ENCODE measurements at places on chromosomes 2 and 18.
A peak's percentile ranks its signal among the peaks of the same experiment; 100 is the strongest.

DNA sequence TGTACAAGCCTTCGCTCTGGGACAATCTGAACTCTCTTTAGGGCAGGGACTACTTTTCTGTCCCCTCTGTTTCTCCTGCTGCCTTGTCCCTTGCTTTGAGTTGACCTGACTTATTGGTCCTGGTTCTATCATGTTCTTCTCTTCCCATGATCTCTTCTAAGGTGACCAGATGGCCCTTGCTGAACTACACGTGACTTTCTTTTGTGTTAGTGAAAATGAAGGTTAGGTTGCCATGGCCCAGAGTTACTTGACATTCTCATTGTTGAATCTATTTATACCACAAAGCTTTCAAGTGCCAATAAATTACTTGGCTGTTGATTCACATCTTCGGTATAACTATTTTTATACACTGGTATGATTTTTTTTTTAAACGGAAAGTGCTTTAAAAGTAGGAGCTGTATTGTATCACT lies 24.4 kb downstream of the MRPL33 start:
- no peak for DNase-seq

- no peak for DNase-seq
Observed at GRCh38 chr2:159445307-159445706, 158.8 kb upstream of the WDSUB1 start.

DNA sequence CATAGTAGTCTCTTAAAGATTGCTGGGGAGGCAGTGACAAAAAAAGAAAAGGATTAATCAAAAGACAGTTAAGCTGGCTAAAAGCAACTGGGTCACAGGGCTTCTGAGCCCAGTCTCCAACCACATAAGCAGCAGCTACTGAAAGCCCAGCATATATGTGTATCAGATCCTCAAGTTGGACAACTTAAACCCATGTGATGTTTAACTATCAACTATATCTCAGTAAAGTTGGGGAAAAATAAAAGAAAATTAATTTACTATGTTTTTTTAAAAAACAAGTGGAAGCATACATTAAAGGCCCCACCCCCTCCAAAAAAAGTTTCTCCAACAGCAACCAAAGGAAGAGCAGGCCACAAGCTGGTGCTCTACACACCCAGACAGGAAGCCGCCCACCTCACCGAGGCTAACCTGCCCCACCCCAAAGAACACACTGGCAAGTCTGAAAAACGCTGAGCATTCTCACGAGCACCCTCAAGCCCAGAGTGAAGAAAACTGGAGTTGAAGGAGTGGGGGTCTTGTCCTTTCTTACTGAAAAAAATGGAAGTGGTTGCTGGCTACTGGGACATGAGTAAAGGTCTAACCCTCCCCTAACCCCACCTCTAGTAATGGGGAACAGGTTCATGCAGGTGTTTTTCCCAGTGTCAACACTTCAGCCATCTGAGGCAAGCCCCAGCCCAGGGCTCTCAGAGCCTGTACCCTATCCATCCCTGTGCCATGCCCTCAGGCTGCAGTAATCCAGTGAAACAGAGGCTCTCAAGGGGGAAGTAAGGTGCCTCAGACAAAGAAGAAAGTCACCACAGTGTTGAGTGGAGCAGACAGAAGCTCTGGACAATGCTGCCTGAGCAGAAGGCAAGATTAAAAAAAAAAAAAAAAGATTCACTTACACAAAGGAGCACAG lies 106.3 kb downstream of the GYPC start:
- peak; percentile 22 for DNase-seq

DNA sequence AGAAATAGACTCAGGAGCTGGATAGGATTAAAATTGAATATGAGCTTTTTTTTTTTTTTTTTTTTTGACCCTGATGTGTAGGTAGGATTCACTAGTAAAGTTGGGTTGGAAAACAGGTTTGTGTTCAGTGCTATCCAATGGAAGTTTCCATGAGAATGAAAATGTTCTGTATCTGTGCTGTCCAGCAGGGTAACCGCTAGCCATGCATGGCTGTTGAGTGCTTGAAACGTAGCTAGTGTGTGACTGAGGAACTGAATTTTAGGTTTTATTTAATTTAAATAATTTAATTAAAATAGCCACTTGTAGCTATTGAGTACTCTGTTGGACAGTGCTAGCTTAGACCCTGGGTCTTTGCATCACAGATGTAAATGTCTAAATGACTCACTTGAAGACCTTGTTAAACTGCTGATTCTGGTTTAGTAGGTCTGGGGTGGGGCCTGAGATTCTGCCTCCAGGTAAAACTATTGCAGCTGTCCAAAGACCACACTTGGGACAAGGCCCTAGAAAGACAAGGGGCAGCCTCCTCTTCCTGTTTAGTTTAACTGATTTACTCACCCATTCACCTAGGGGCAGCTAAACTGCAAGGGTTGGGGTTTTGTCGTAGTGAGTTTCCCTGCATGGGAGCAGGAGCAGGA lies 84.7 kb upstream of the STON1 start:
- DNase-seq: no peak

DNA sequence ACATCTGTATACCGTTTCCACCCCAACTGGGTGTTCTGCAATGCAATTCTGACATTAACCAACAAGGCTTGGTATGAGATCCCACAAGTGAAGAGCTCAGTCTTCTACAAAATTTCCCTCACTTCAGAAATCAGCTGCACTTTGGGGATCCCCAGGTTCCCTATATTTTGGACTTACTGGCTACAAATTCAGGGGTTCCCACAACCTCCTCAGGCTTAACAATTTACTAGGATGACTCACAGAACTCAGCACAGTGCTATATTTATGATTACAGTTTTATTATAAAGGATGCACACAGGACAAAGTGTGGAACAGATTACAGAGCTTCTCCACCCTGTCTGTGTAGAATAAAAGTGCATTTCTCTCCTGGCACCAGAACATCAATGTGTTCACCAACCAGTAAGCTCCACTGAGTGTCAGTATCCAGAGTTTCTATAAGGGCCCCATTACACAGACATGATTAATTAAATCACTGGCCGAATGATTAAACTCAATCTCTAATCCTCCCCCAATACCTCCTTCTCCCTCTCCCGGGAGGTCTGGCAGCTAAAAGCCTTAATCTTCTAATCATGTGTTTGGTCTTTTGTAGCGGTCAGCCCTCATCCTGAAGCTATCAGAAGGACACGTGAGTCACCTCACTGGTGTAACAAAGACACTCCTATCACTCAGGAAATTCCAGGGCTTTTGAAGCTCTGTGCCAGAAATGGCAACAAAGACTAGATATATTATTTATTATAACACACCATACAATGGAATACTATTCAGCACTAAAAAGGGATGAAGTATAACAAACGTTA lies 84.6 kb downstream of the SLC66A3 start:
- no peak for DNase-seq

- DNase-seq: no peak
Observed at GRCh38 chr2:9582624-9583023, 27.0 kb upstream of the ADAM17 start.

DNA sequence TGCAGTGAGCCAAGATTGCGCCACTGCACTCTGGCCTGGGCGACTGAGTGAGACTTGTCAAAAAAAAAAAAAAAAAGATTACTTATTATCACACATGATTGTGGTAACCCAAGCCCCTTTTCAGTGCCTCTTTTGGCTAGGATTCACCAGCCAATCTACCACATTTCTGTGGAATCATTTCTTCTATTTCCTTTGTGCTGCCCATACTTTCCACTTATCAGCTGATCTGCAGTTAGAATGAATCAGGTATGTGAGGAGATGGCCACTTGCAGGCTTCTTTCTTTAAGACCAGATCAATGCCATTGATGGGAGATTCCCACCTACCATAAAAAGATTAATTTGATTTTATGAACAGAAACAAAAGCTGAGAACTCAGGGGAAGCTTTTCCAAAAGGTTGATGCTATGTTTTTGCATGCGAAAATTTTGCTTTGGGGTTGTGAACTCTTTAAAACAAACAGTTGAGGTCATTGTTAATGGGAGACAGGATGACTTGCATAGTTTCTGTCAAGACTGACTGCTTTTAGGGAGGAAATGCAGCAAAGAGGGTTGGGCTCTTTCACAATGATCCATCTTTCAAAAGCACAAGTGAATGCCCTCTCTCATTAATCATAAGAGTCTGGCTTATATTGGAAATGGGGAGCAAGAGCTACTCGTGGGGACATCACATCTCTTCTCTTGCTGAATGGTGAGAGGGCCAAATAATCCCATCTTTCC lies 66.9 kb upstream of the CYP26B1 start:
- no peak for DNase-seq

DNA sequence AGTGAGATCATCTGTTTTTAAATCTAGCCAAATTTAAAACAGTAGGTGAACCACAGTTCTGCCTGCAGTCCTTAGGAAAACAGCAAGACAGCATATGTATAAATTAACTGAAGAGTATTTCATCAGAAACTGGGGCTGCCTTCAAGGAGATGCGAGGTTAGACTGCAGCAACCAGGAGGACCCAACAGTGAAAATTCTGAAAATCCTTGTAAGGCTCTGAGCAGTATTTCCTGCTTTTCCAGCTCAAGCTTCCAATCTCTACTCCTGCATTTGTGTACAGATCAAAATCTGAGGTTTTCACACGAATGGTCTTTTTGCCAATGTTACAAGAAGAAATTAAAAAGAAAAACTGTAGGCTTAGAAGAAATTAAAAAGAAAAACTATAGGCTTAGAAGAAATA lies 43.7 kb downstream of the CERKL start:
- DNase-seq: no peak

GRCh38 chr2:7711167-7711566 lies 794.0 kb downstream of the RNF144A start:
- DNase-seq: no peak

DNA sequence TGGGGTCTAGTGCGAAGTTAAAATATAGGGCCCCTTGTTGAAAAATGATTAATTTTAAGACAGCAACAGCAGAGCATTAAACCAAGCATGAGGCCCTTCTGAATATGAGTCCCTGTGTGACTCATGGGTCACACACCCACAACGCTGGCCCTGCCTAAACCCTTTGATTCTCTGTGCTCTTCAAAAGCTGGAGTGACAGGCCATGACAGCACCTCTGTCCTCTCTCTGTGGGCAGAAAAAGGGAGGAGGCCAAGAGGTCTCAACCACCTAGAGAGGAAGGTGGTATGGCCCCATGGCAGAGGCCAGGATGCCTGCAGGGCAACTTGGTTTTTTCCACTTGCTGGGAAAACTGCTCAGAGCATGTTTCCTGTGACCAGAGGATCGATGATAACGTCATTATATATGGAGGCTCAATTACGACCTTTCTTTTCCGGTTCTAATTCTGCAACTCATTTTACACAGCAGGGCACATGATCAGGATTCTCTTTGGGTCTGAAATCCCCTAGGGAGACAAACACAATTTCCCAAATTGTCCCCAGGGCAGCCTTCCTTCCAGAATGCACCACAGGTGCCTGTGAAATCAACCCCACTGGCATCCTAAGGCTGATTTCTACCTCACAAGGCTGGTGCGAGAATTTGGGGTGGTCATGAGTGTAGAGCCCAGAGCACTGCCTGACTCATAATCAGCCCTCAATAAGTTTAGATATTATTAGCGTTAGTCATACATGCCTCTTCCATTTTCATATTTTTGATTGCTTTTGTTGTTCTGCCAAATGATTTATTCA lies 102.0 kb upstream of the PPP1CB start:
- no peak for DNase-seq

GRCh38 chr2:171142398-171142797 lies 18.3 kb downstream of the TLK1 start:
- DNase-seq: no peak

GRCh38 chr2:29703336-29703735 lies 218.1 kb downstream of the ALK start:
- DNase-seq: no peak
